ENCODE measurements at places on chromosomes 7 and 10.

DNA sequence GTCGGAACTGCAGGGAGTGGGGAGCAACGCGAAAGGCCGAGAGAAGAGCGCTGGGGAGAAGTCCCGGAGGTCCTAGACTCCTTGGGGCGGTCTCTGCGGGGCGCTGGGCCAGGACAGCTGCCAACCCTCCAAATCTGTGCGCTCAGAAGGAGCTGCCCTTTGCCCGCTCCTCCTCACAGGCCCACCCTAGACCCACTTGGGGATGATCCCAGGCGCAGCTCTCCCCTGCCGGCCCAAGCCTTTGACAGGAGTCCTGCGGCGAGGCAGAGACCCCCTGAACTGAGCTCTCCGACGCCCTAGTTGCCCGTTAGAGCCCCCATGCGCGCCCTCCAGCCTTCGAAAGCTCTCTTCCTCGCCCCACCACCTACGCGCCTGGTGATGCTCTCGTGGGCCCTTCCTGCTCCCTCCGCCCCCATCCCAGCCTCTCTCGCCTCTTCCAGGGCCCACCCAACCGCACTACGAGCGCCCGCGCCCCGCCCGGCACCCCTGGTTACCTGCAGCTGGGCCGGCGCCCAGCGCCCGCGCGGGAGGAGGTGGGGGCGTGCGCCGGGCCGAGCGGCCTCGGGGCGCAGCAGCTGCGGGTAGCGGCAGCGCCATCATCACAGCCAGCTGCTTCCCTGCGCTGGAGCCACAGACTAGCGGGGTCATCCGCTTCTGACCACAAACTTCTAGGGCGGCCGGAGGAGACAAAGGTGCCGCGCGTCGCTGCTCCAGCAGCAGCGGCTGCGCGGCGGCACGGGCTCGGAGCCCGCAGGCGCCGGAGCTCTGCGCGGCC is 353.4 kb downstream of the DNAJB6 start:
- no peak for DNase-seq

DNA sequence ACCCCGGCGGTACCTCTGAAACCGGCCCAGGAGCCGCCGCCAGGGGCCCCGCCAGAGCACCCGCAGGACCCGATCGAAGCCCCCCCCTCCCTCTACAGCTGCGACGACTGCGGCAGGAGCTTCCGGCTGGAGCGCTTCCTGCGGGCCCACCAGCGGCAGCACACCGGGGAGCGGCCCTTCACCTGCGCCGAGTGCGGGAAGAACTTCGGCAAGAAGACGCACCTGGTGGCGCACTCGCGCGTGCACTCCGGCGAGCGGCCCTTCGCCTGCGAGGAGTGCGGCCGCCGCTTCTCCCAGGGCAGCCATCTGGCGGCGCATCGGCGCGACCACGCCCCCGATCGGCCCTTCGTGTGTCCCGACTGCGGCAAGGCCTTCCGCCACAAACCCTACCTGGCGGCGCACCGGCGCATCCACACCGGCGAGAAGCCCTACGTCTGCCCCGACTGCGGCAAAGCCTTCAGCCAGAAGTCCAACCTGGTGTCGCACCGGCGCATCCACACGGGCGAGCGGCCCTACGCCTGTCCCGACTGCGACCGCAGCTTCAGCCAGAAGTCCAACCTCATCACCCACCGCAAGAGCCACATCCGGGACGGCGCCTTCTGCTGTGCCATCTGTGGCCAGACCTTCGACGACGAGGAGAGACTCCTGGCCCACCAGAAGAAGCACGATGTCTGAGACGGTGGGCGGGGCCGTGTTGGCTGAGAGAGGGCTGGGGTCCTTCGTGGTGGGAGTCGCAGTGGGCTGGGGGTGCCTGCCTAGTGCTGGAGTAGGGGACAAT is 3.8 kb downstream of the REPIN1 start:
- DNase-seq = no peak

DNA sequence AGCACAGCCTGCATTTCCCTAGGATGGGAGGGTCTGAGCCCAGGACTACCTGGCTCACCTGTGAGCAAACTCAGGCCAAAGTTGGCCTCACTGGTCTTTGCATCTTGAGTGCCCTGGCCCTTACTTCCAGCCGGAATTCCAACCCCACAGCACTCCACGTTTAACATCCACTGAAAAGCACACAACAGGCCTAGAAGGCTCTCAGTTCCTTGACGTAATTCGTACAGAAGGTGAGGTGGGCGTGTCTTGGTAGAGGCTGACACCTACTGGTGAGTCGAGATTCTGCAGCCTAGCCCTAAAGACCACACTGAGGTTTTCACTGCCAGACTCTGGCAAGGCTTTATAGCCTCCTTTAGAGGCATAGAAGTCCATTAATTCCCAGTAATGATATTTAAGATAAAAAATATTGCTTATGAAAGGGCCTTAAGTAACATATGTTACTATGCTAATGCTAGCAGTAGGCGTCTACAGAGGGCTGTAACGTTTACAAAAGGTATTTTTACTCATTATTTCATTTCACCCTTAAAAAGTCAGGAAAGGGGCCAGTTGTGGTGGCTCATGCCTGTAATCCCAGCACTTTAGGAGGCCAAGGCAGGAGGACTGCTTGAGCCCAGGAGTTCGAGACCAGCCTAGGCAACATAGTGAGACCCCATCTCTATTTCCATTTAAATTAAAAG is 95.8 kb downstream of the HIP1 start:
- DNase-seq = no peak

DNA sequence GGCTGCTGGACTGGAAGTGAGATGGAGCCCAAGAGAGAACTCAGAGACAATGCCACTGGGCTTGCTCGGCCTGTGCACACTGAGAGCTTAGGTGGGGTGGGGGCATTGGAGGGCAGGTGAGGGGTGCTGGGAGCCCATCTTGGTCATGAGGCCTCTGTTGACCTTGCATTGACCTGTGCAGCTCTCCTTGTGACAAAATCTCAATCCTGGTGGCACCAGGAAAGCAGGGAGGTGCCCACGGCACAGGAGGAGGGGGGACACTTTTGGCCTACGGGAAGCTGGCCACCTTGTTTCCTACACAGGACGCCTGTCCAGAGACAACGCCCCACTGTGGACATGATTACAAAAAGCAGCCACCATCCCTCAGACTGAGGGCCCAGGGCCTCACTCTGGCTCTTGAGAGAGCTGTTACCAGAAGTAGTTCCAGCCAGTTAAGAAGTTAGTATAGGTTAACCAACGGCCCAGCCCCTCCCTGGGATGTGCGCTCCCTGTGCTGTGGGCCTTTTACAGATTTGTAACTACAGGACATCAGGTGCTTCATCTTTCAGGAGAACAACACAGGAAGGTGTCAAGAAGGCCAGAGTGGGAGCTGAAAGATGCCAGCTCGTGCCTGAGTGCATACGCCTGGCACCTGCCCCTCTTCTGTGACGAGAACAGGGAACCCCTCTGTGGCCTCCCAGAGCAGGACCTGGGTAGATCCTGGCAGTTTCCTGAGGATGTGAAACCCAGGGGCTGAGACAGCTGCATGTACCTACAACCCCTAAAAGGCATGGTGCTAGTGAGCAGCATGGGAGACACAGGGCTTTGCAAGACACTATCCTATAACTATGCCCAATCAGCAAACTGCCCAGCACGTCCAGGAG is 10.3 kb downstream of the PKD1L1 start:
- DNase-seq = no peak

DNA sequence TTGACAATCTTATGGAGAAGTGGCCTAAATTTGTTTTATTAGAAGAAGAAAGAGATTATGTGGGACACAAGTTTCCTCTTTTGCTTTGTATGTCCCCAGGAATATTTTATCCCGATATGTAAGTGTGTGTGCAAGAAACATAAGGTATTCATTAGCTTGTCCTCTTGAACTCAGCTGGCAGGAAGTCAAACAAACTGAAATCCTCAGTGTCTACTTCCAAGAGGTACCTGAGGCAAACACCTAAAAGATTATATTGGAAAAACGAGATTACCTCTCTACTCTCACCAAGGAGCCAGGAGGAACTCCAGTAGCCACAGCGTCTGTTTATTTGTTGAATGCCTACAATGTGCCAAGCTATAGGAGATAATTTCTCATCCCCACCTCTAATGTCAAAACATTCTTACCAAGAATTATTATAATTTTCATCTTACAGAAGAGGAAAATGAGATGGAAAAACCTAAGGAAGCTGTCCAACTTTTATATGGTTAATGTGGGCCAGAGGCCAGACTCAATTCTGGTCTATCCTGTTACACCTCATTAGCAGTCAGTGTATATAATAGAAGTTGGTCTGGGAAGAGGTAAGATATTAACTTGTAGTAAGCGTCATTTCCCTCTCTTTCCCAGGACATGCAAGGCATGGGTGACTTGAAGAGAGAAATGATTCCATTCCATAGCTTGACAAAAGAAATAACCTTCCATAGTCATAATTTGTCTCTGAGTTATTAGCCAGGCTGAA is 692.7 kb downstream of the MAGI2 start:
- no peak for DNase-seq

GRCh38 chr7:4195660-4196059 is 486.4 kb upstream of the FOXK1 start:
- no peak for DNase-seq

DNA sequence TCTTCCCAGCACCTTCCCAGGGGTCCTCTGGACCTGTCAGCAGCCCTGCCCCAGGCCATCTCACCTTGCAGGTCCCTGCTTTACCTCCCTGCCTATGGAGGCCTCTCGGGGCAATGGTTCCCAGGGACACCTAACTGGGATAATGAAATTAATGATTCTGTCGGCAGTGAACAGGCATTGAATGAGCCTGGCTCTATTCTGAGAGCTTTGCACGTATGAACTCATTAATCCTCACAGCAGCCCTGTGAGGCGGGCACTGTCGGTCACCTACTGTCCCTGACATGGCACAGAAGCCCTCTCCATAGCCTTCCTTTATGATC is 22.9 kb downstream of the ADCYAP1R1 start:
- no peak for DNase-seq

GRCh38 chr7:53744403-53744760 is 708.9 kb downstream of the POM121L12 start:
- DNase-seq = no peak

GRCh38 chr7:33781796-33782195 is 123.5 kb upstream of the BMPER start:
- no peak for DNase-seq

- DNase-seq = peak; percentile 36
Observed at GRCh38 chr10:114694752-114695151, 36.7 kb upstream of the ABLIM1 start.

All from head of caudate nucleus (tissue), 42 donors.